NCI-H526 (cell line): ENCODE measurements at places on chromosomes 2 and 18.

- DNase-seq, result no peak
Observed at GRCh38 chr2:147525819-147526489, 318.9 kb upstream of the ACVR2A start.

- no peak for DNase-seq
Observed at GRCh38 chr18:3605954-3606443, 156.0 kb downstream of the TGIF1 start.

DNA sequence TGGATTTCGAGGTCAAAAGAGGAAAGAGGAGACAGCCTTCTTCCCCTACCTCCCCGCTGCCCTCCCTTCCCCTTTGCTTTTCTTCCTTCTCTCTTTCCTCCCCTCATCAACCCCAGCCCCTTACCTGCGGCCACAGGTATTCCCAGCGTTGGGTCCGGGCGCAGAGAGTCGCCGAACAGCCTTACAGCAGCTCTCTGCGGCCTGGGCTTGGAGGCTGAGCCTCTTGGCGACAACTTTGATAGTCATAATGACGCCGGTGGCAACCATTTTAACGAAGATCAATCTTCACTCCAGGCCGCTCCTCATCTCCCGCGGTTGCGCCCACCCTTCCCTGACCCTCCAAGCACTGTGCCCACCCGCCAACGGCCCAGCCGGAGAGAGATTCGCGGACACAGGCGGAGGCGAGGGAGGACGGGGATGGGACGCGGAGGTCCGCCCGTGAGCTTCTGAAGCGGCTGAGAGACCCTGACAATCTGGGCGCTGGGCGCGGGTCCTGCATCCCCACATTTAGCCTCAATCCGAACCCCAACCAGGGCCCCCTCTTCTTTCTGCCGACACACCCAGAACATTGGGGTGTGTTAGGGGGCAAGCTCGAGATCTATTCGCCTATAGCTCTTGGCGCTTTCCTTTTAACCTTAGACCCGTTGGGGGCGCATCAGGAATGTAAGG is 1.5 kb upstream of the EVX2 start:
- DNase-seq, result no peak

GRCh38 chr18:61551586-61551985 is 218.4 kb downstream of the CDH20 start:
- DNase-seq, result peak; percentile 14

DNA sequence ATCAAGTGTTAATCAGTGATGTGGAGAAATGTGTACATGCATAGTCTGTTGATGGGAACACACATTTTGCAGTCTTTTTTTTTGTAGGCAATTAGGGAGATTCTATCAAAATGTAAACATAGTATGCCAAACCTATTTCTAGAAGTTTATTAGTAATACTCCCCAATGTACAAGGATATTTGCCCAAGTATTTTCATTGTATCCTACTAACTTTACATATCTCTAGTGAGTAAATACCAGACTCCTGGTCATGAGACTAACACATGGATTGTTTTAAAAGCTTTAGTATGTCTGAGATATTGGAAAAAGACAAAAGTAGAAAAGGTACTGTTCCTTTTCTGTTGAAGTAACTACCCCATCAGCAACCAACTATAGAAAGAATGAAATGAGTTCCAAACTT is 513.0 kb downstream of the PTPRM start:
- no peak for DNase-seq

- no peak for DNase-seq
Observed at GRCh38 chr2:23695214-23695889, 231.6 kb downstream of the ATAD2B start.
